Stimulated activated CD4-positive, alpha-beta T cell treated with anti-CD3 and anti-CD28 coated beads, Interleukin-15, amount 100 ng/mL, for 24 hours (primary cell): ENCODE measurements at places on chromosomes 3 and 15.

GRCh38 chr3:63611382-63611781 lies 41.1 kb upstream of the SNTN start:
- DNase-seq: no peak

DNA sequence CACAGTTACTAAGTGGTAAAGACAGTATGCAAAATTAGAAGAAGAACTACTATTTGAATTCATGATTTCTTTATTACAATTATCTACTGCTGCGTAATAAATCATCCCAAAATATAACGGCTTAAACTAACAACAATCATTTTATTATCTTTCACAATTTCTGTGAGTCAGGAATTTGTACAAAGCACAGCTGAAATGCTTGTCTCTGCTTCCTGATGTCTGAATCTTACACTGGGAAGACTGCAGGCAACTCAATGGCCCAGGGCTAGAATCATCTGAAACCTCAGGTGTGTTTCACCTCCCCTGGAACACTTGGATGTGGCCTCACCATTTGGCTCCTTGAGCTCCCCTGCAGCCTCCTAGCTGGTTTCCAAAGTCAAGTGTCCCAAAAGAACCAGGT lies 145.1 kb downstream of the MAGI1 start:
- no peak for DNase-seq

- no peak for DNase-seq
Observed at GRCh38 chr3:8775602-8776001, 6.2 kb upstream of the OXTR start.

DNA sequence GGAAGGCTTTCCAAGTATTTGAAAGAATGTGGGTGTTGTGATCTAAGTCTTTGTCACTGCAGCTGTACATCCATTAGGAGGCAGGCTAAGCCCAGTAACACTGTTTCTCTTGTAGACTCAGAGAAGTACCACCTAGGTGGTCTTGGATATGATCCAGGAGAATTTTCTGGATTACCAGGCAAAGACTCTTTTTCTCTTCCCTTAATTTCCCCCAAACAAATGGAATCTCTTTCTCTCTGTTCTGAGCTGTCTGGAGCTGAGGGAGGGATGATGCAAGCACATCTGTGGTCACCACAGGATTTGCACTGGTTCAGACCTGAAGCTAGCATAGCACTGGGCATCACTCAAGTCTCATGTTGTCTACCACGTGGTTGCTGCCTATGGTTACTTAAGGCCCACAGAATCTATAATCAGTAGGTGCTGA lies 227.6 kb downstream of the NECTIN3 start:
- no peak for DNase-seq

- no peak for DNase-seq
Observed at GRCh38 chr3:140443073-140443472, 234.8 kb upstream of the TRIM42 start.

GRCh38 chr15:63374686-63375520 lies 6.7 kb downstream of the CA12 start:
- peak; percentile 56 for DNase-seq

DNA sequence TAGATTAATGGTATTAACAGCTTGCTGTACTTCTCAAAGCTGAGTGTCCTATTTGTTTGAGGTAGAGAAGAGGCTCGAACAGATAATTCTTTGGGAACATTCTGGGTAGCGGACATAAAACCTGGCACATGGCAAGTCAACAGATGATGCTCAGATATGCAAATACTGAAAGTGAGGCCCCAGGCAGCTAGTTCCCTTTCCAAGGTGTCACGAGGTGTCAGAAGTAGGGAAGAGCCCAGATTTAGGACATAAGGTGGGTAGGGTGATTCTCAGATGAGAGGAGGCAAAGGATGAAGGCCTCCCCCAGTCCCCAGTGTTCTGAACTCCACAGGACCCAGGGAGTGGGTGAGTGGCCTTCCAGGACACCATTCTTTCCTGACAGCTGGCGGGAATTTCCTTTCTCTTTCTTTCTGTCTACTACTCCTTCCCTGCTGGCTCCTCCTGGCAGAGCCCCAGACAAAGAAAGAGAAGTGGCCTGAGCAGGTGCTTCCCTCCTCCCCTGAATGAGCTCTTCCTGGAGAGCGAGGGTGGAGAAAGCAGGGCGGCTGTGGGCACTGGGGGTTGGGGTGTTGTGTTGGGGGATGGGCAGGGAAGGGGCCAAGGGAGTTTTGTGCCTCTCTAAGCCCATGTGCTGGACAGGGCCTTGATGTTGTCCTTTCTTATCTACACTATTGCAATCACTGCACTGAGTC lies 87.5 kb downstream of the CORO2B start:
- no peak for DNase-seq

- DNase-seq: no peak
Observed at GRCh38 chr3:152874896-152875749, 40.2 kb downstream of the P2RY1 start.

DNA sequence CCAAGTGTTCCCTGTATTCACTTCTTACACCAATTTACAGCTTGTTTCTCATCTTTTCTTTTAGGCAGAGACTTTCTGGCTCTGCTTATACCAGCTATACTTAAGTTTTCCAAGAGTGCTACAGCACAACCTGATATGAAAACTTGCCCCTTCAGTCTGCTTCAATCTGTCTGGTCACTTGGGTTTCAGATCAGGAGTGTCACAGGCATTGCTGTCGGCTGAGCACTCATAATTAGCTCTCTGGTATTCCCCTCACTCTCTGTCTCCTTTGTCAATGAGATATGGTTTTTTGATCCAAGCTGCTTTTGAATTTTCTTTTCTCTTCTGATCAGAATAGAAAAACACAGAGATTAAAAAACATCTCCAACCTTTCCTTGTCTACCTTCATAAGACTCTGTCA lies 194.9 kb upstream of the UMPS start:
- DNase-seq: no peak

DNA sequence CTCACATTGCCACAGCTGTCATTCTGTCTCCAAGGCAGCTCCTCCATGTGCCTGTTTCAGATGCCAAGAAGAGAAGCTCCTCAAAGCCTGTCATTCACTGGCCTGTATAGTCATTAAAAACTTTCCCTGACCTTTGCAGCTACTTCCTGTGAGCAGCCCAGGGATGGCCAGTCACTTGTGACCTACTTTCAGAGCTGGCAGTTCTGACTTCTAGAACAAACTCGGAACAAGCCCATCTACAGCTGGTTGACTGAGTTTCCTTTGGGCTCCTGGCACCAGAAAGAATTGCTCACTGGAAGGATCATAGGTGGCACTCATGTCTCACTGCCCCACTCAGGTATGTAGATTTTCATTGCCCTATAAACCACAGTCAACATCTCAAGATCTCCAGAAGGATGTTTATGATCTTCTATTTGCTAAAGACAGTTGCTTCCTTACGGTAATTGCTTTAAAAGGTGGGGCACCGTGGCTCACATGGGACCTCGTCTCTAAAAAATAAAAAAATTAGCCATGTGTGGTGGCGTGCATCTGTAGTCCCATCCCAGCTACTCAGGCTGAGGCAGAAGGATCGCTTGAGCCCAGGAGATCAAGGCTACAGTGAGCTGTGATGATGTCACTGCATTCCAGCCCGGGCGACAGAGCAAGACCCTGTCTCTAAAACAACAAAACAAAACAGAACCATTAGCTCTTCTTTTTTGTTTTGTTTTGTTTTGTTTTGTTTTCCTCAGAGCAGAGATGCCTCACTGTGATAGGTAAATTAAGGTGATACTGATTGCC lies 11.2 kb upstream of the ATP13A3 start:
- no peak for DNase-seq

DNA sequence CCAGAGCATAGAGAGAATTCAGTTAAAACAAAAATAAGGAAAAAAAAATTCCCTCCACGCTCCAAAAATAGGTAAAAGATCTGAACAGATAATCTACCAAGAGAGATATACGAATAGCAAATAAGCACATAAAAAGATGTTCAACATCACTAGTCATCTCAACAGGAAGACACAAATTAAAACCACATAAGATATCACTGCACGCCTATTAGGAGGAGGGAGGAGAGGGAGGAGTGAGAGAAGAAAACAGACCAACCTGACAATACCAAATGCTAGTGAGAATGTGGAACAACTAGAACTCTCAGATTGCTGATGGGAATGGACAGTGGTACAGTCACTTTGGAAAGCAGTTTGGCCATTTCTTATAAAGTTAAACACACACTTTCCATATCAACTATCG lies 212.5 kb downstream of the FMN1 start:
- DNase-seq: no peak

DNA sequence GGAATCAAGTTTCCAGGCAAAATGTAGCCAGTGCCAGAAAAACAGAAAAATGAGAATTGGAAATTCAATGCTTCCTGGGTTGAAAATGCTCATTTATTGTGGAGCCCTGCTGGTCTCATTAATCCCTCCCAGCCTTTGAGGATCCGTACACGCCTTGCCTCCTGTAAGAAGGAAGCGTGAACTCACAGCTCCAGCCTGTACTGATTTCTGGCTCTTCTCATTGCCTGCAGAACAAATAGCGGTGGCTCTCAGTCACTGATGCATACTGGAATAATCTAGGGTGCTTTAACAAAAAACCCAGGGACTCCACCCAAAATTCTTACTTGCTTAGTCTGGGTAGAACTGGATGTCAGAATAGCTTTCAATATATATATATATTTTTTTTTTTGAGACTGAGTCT lies 29.3 kb upstream of the SLC24A5 start:
- no peak for DNase-seq

GRCh38 chr3:124650798-124651197 lies 79.5 kb upstream of the UMPS start:
- DNase-seq: peak; percentile 45

DNA sequence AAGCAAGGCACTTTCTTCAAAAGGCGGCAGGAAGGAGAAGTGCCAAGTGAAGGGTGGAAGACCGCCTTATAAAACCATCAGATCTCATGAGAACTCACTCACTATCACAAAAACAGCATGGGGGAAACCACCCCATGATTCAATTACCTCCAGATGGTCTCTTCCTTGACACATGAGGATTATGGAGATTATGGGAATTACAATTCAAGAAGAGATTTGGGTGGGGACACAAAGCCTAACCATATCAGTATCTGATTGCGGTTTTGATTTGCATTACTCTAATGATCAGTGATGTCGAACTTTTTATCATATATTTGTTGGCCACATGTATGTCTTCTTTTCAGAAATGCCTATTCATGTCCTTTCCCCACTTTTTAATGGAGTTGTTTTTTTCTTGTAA lies 549.3 kb upstream of the IL12A start:
- DNase-seq: no peak

GRCh38 chr15:67784856-67785430 lies 40.4 kb upstream of the SKOR1 start:
- DNase-seq: no peak

DNA sequence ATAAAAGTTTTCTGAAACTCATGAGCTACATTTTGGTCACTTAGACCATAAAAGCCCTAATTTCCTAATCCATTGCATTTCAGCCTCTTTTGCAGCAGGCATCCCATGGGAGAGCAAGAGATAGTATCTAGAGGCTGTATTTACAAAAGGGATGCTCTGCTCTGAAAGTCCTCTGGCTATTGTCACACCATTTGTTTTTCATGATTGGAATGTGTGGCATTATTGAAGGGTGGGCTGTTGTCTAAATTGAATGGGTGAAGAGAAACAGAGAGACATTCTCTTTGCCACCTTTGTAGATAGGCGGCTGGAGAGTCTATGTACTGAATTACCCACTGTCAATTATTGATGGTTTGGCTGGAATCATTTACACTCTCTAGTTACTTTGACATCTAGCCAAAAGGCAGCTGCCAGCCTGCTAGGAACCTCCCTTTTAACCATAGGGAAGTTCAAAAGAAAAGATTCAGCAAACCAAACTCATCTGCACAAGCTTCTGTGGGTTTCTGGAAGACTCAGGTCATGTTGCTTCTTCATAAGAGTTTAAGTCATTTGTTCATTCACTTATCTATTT lies 89.8 kb upstream of the RARB start:
- no peak for DNase-seq
